DMS53 (cell line): ENCODE measurements at places on chromosomes 5 and 9.

DNA sequence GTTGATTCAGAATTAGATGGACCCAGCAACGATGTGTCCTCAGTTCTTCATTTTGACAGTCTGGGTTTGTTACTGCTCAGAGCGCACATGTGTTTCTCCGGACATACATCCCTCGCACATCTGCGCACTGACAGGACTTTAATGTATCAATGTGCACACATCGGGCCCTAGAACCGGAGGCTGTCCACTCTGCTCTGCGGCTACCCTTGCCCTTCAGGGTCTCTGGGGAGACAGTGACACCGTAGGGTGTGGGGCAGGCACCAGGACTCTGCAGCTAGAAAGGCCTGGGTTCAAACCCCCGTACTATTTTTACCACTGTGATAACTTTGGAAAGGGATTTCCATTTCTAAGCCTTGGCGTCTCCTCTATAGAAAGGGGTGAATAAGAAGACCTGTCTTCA lies 23.5 kb upstream of the LPCAT1 start:
- DNase-seq = no peak

DNA sequence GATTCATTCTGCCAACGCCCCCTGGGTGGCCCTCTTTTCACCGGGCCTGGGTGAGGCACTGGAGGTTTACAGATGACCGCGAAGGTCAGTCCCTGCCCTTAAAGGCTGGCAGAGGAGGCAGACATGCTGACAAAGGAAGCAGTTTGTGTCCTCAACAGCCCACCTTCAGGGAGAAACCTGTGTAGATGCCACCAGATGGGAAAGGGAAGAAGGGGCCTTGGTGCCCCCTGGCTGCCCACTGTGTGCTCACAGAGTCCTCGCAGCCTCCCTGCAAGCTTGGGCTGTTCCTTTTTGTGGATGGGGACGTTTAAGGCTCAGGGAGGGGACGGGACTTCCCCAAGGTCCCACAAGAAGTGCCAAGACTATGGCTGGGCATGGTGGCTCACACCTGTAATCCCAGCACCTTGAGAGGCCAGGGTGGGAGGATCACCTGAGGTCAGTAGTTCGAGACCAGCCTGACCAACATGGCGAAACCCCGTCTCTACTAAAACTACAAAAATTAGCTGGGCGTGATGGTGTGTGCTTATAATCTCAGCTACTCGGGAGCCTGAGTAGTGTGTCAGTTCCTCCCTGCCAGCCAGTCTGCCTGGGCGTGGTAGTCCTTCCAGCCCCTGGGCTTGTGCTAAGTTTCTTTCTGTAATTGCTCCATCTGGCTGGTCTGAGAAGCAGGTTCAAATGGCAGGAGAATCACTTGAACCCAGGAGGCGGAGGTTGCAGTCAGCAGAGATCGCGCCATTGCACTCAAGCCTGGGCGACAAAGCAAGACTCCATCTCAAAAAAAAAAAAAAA lies 36.2 kb downstream of the NEK6 start:
- DNase-seq = no peak

GRCh38 chr9:93110311-93110855 lies 14.4 kb downstream of the CARD19 start:
- DNase-seq = no peak

GRCh38 chr5:98464737-98465330 lies 308.6 kb upstream of the RGMB start:
- no peak for DNase-seq

DNA sequence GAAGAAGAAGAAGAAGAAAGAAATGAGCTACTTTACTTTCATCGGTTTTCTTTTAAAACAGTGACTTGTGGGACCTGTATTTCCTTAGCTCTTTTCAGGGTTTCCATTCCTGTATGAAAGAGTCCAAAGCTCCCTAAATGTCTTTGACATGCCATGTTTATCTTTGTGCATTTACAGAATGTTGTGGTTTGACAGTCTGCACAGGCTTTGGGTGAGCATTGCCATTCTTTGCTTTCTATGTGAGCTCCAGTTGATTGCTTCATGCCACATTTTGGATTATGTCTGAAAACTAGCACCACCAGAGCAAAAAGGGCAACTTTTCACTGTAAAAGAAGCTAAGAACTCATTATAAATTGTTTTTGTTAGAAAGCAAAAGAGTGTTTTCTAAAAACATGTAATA lies 733.4 kb downstream of the TLE4 start:
- no peak for DNase-seq

- DNase-seq = peak; percentile 82
Observed at GRCh38 chr5:82312373-82312856, 34.3 kb upstream of the RPS23 start.

- no peak for DNase-seq
Observed at GRCh38 chr5:7426284-7426683, 30.3 kb downstream of the ADCY2 start.

DNA sequence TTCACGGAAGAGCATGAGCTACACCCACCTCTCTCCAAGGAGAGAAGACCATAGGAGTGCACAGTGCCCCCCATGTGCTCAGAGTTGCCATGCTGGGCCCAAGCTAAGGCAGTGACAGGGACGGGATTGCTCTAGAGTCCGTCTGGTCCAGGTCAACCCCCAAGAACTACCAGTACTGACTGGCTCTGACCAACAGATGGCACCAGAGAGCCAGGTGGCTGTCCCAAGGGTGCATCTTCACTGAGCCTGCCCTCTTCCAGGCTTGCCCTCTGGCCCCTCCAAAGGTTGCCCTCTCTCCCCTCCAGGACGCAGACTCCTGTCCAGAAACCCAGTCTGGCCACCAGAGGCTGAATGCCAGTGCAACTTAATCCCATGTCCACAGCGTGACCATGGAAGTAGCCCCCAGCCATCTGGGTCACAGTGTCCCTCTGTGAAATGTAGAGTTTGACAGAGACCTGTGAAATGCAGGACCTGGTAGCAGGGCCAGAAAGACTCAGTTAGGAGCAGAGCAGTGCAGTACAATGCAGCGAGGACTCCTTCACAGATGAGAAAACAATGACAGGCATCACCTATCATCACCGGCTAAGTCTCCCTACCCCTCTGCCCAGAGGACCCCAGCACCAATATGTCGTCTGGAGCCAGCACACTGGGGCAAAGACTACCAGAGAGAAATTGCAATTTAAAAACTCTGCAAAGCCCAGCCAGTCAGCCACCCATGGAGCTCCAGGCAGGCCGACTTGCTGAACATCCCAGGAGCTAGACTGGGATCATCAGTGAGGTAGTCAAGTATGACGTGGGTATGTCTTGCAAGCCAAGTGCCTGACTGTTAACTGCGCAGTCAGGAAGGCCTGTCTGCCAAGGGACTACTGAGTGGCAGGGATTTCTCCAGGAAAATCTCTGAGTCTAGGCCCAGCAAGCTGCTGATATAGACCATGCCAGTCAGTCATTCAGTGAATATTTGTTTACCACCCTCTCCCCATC lies 7.7 kb upstream of the SKP1 start:
- DNase-seq = peak; percentile 79

DNA sequence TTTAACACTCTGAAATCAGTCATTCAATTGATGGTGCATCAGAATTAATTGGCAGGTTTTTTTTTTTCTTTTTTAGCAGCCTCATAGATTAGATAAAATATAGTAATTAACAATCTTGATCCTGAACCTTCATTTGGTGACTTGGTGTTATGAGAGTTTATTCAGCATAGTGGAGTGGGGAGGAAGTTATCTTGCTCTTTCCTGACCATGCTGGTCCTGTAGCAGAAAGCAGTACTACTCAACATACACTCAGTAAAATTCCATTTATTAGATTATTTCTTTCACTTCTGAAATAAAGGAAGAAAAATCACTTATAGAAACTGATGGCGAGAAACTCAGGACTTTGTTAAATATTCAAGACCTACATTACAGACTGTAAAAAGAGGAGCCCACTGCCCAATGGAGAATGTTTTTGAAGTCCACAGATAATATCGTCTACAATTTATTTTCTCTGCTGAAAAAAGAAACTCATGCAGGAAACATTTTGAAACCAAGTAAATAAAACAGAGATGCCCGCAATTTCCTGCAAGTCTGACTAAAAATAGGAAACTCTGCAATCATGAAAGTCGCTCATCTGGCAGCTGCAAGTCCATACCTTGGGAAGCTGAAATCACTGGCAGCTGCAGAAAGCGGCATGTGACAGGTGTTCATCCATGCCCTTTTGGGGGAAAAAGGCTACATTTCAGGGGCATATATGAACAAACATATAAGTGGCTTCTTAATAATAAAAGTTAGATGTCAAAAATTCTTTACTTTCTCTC lies 233.2 kb upstream of the RFX3 start:
- no peak for DNase-seq

DNA sequence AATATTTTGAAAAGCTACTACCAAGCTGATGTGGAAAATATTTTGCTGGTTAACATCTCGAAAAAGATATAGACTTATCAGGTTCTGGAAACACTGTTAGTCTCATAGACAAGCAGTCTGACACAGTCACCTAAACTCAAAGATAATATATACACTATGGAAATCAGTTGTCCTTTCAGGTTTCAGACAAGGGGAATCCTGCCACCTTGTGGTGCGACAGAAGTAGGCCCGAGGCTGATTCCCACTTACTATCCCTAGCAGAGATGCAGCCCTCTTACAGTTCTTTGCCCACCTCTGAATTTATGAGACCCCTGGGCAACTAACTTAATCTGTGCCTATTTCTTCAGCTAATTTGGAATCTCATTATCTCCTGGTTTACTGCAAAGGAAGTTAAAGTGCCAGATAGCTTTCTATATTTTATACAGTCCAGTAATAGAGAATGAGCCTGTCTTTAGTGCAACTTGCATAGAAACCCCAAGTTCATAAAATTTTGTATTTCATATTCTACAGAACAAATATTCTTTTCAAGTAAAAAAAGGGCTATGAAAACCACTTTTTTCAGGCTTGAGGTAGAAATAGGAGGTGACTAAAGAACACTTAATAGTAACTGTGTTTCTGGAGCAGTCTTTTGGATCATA lies 16.9 kb downstream of the RAD1 start:
- DNase-seq = peak; percentile 79

- DNase-seq = peak; percentile 30
Observed at GRCh38 chr9:36813154-36813553, 220.9 kb downstream of the PAX5 start.
